ENCODE measurements at places on chromosomes 2 and 18.

DNA sequence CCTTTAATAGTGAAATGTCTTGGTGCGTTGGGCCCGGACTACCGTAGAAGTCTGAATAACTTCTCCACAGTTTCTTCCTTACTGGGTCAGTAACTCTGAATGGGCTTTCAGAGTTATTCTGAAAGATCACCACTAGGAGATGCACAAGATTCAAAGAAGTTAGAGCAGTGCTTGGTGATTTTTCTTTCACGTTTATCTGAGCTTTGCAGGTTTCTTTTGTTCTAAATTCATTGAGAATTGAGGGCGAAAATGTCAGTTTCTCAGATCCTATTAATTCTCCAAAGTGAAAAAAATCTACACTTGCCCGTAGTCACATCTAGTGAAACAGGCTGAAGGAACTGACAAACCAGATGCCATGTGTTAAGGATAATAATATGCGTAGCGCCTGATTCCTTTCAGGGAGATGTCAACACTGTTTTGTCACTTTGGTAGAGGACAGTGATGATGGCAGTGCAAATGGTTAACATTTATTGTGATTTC is 70.1 kb downstream of the QPCT start:
- DNase-seq: peak; percentile 62

DNA sequence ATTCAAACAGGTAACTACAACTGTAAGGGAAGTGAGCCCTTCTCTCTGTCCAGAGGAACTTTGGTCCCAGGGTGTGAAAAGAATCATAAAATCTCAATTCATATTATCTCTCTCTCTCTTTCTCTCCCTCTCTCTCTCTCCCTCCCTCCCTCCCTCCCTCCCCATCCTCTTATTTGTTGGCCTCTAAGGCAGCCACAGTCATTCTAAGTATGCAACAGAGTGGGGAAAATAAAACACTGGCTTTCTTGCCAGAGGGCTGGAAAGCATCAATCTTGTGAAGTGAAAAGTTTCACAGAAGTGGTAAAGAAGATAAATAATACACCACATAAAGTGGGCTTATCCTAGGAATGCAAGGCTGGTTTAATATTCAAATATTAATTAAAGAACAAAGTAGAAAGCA is 95.6 kb upstream of the KCNH7 start:
- DNase-seq: no peak

DNA sequence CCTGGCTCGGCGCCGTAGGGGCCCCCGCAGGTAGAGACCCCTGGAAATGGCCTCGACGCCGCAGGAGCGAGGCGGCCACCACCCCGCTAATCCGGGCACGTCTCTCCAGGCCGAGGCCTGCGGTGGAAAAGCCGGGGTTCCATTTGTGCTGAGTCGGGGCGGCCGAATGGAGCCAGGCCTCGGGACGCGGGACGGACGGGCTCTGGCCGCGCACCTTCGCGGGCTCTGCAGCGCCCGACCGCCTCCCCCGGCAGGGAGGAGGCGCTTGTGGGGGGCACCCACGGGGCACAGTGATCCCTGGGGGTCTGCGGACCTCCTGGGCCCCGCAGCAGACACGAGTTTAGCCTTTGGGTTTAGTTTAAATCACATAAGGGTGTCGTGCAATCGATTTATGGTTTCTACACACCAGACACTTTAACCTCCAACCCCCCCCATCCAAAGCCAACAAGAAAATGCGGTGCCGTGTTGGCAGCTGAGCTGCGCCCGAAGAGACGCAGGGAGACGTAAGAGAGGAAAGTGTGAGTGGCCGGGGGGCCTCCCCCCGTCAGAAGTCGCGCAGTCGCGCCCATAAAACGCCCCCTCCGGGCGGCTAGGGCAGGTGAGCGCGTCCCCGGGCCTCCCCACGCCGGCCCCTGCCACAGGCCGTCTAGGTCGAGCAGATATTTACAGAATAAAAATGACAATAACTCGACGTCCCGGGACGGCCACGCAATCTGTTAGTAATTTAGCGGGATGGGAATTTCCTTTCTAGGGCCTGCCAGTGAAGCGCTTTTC is 1.0 kb upstream of the NFATC1 start:
- peak; percentile 9 for DNase-seq

- no peak for DNase-seq
Observed at GRCh38 chr2:238422285-238422684, 4.4 kb upstream of the ASB1 start.

- no peak for DNase-seq
Observed at GRCh38 chr2:171150694-171151285, 9.9 kb downstream of the TLK1 start.

- DNase-seq: peak; percentile 0
Observed at GRCh38 chr2:213806125-213806726, 522.0 kb downstream of the SPAG16 start.

GRCh38 chr2:137870682-137871081 is 93.6 kb upstream of the HNMT start:
- DNase-seq: no peak

DNA sequence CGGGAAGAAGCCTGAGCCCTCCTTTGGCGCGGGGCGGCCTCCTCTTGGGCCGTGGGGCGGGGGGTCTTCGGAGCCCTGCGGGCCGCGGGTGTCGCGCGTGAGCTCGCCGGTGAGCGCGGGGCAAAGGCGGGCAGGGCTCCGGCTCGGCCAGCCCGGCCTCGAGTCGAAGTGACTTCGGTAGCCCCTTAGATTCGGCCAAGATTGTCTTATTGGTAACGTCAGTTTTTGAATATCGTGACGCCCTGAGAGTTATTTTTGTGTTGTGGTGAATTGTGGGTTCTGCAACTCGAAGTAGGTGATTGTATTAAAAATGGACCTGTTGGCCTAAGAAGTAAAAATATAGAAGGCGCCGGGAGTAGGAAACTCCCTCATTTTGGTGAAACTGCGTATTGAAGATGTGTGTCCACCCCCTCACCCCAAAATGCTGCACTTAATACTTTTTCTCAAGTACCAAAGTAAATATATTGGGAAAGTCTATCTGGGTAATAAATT is 669 bp downstream of the MARCHF7 start:
- DNase-seq: no peak

DNA sequence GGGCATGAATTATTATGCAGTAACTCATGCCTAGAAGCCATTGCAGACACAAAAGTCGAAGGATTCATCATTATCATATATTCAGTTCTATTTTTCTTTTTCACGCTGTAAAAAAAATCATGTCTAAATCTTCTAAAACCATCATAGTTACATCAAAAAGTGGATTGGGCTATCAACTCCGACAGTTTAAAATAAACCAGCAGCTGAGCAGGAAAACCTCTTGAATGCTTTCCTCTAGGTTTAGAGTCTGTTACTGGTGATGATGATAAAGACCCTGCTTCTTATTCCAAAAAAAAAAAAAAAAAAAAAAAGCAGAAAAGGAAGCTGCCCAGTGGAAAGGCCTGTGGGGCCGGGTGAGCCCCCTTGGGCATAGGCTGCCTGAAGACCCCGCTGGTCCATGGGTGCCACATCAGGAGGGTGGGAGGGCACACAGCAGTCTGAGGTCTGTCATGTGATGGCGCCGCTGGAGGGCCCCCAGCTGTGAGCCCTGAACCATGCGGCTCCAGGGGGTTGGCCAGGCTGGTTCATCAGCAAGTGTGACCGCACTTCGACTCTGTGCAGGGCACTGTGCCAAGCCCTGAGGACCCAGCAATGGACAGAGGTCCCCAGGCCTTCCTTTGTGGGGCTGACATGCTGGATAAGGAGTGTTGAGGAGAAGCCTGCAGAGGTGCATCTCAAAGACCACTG is 199.6 kb downstream of the EIPR1 start:
- DNase-seq: no peak

- no peak for DNase-seq
Observed at GRCh38 chr2:19312949-19313348, 45.5 kb downstream of the OSR1 start.

DNA sequence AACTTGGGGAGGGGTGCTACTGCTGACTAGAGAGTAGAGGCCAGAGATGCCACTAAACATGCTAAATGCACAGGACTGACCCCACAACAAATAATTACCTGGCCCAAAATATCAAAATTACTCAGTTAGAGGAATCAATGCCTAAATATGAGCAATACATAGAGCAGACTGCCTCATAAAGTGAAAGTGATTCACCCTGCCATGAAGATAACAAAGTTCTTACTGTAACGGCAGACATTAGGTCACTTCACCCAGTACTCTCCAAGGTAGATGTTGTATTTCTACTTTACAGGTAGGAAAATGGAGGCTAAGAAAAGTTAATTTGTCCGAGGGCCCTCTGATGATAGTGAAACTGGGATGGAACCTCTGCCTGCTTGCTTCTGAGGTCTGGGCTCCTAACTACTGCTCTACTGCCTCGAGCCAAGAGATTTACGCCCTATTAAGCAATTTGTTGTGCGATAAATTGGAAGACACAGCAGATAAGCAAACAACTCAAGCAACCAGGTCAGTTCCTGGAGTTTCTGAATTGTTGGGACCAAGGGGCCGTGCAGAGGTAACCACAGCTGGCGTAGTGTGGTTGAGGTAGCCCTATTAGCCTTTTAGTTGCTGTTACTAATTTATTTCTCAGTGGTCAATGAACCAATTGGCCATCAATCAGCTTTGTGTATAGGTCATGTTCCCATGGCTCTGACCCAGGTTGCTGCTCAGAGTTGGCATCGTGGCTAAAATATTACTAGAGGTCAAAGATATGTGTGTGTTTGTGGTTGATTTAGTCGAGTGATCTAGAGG is 4.8 kb downstream of the DHRS9 start:
- no peak for DNase-seq

DNA sequence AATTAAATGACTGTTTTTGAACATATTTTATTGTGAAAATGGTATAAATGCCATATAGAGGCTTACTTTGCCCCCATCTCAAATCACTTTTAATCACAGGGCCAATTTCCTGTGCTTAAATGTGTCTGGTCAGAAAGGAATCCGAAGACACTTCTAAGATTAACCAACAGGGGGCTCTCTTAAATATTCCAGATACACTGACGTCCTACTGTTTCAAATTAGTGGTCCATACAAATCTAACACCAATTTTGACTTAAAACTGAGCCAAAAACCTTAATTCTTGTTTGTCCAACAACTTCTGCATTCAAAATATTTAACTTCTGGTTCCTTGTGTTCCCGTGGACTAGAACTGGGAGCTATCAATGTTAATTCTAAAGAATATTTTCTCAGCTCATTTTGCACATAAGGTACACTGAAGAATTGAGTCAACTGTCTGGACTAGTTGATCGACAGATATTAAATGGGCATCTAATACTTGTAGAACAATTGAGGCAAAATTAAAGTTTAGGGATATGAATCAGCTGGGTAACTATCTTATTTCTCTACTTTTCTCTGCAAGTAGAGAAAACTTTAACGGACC is 557.5 kb downstream of the ARHGAP15 start:
- peak; percentile 5 for DNase-seq

- no peak for DNase-seq
Observed at GRCh38 chr2:14557111-14557510, 75.4 kb upstream of the LRATD1 start.

GRCh38 chr2:100581277-100581612 is 18.5 kb downstream of the PDCL3 start:
- no peak for DNase-seq
